Calu3 (cell line): ENCODE measurements at places on chromosomes 13 and 19. TPM values are rescaled to one million over a fixed set of nuclear protein-coding genes. Genes with fewer than 3 reads are reported as not detected.

- DNase-seq, result no peak
- H3K27me3 ChIP-seq, result peaks cover 25% of the 10 kb centered on the region
- no peak overlapping the region for H3K4me3 ChIP-seq
- no peaks in the 10 kb centered on the region for H3K4me1 ChIP-seq
Observed at GRCh38 chr13:32936716-32937115, 79.5 kb upstream of the KL start.

- no peaks in the 10 kb centered on the region for H3K4me1 ChIP-seq
- no peak overlapping the region for H3K4me3 ChIP-seq
- H3K36me3 ChIP-seq, result no peaks in the 10 kb centered on the region
- H3K27me3 ChIP-seq, result no peaks in the 10 kb centered on the region
- H3K27ac ChIP-seq, result no peak overlapping the region
Observed at GRCh38 chr13:58151452-58151851, 519.9 kb downstream of the PCDH17 start.

- no peaks in the 10 kb centered on the region for H3K4me1 ChIP-seq
- no peak overlapping the region for H3K4me3 ChIP-seq
- no peak for DNase-seq
- no peaks in the 10 kb centered on the region for H3K27me3 ChIP-seq
Observed at GRCh38 chr13:102757006-102757405, 16.6 kb downstream of the TEX30 start.

DKKL1 gene
- not detected in 2 replicates for total RNA-seq

DNA sequence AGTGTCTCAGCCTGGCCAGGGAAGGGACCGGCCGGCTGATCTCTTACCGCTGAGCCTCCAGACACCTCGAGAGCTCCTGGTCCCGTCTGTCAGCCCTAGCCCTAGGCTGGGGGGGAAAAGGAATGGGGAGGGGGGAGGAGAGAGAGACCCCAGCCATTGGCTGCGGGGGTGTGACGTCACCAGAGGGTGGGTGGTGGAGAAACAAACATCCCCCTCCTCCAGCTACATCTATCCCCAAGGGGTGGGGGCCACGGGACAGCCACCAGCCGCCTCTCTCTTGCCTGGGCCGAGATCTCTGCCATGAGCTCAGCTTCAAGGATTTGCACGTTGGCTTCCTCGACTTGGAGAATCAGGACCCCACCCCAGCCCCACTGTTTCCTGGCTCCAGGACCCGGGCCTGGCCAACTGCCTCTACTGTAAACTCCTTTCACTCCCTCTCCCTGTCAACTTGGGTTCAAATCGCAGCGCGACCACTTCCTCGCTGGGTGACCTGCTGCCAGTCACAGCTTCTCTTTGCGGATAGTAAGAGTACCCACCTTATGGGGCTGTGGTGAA, at the start of gene PRX:
Gene PRX (minus strand): TSS at position 88 of the 555 bp plus-strand sequence. CDS start 5,446 bp downstream, outside the sequence.
- H3K27ac ChIP-seq, result no peak within 1 kb of the TSS
- H3K36me3 ChIP-seq, result peaks cover 9% of the 10 kb centered on the region
- no peak for DNase-seq
- peaks cover 37% of the 10 kb centered on the region for H3K4me1 ChIP-seq

OCEL1 gene
- total RNA-seq, result 12.1 and 12.2 TPM in 2 replicates

GRCh38 chr19:19909654-19910053, 8.9 kb downstream of the ZNF93 start:
- DNase-seq, result no peak
- H3K27me3 ChIP-seq, result no peaks in the 10 kb centered on the region
- H3K27ac ChIP-seq, result no peak overlapping the region
- H3K36me3 ChIP-seq, result peaks cover 3% of the 10 kb centered on the region
- no peaks in the 10 kb centered on the region for H3K4me1 ChIP-seq

IPO5 gene
- total RNA-seq, result 46.3 and 52.2 TPM in 2 replicates

ZNF730 gene
- total RNA-seq, result not detected in 2 replicates

DNA sequence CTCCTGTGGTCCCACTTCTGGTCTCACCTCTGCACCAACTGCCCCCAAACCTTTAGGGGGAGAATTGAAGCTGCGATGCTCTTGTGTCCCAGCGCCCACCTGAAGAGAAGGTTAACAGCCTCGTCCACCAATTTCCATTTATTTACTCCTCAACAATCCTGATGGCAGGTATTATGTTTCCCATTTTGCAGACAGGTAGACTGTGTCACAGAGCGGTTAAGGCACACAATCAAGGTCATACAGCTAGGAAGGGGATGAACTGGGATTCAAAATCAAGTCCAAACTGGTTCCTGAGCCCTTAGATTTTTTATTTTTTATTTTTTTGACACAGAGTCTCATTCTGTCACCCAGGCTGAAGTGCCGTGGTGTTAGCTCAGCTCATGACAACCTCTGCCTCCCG, 6.2 kb downstream of the DNASE2 start:
- H3K27ac ChIP-seq, result no peak overlapping the region
- peaks cover 12% of the 10 kb centered on the region for H3K4me1 ChIP-seq
- DNase-seq, result no peak
- H3K27me3 ChIP-seq, result no peaks in the 10 kb centered on the region
- H3K4me3 ChIP-seq, result no peak overlapping the region

GRCh38 chr13:109192306-109192705, 562.9 kb downstream of the MYO16 start:
- no peak overlapping the region for H3K4me3 ChIP-seq
- no peaks in the 10 kb centered on the region for H3K4me1 ChIP-seq
- no peak overlapping the region for H3K27ac ChIP-seq
- H3K36me3 ChIP-seq, result no peaks in the 10 kb centered on the region
- DNase-seq, result no peak
- no peaks in the 10 kb centered on the region for H3K27me3 ChIP-seq

GRCh38 chr13:73388586-73388985, 329.8 kb downstream of the KLF5 start:
- DNase-seq, result no peak
- no peaks in the 10 kb centered on the region for H3K27me3 ChIP-seq
- no peak overlapping the region for H3K27ac ChIP-seq
- no peaks in the 10 kb centered on the region for H3K36me3 ChIP-seq
- no peak overlapping the region for H3K4me3 ChIP-seq

GRCh38 chr13:114222461-114222968, 12.2 kb upstream of the CDC16 start:
- H3K4me1 ChIP-seq, result no peaks in the 10 kb centered on the region
- H3K36me3 ChIP-seq, result no peaks in the 10 kb centered on the region
- no peak overlapping the region for H3K27ac ChIP-seq
- H3K27me3 ChIP-seq, result peaks cover 7% of the 10 kb centered on the region

- no peak overlapping the region for H3K27ac ChIP-seq
- H3K36me3 ChIP-seq, result peaks cover 47% of the 10 kb centered on the region
- H3K4me3 ChIP-seq, result no peak overlapping the region
- no peaks in the 10 kb centered on the region for H3K4me1 ChIP-seq
- no peak for DNase-seq
Observed at GRCh38 chr19:1136201-1136600, 32.4 kb downstream of the GPX4 start.

GRCh38 chr13:110232756-110233155, 74.2 kb downstream of the COL4A1 start:
- no peaks in the 10 kb centered on the region for H3K4me1 ChIP-seq
- no peak overlapping the region for H3K4me3 ChIP-seq
- DNase-seq, result no peak
- H3K27ac ChIP-seq, result no peak overlapping the region
- H3K27me3 ChIP-seq, result no peaks in the 10 kb centered on the region
- no peaks in the 10 kb centered on the region for H3K36me3 ChIP-seq

GRCh38 chr13:105725887-105726286, 809.6 kb downstream of the EFNB2 start:
- DNase-seq, result no peak
- H3K27me3 ChIP-seq, result no peaks in the 10 kb centered on the region
- H3K4me3 ChIP-seq, result no peak overlapping the region
- no peaks in the 10 kb centered on the region for H3K4me1 ChIP-seq

DNA sequence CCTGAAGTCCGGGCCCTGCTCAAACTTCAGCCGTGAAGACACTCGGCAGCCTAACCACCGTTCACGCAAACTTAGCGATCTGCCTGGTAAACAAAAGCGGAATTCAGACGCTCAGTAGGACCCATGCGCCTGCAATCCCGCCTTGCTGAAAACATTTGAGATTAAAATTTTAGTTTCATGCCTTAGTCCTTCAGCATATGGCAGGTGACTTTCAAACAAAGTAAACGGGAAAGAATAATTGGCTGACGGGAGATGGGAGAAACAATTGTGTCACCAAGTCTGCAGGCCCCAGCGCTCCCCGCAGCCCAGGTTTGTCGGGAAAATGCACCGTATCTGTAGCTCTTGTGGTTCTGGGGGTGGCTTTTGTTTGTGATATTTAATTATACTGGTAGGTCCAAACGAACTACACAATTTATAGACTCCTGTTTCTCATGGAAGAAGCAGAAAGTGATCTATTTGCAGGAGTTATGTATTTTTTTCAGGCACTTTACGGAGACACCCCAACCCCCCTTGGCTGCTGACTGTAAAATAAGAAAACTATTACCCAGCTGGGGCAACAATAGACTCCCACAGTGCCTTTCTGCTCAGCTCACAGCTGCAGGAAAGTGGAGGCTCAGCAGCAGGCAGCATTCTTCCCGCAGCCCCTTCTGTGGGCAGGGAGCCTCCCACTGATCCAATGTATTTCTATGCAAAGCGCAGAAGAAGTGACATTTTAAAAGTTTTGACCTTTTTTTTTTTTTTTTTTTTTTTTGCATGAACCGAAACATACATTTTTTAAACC, 94.8 kb downstream of the SOX1 start:
- H3K27ac ChIP-seq, result no peak overlapping the region
- H3K36me3 ChIP-seq, result no peaks in the 10 kb centered on the region
- no peaks in the 10 kb centered on the region for H3K27me3 ChIP-seq
- no peaks in the 10 kb centered on the region for H3K4me1 ChIP-seq
- H3K4me3 ChIP-seq, result no peak overlapping the region
- DNase-seq, result no peak

- peaks cover 5% of the 10 kb centered on the region for H3K36me3 ChIP-seq
- H3K27ac ChIP-seq, result no peak overlapping the region
- no peak for DNase-seq
- H3K4me1 ChIP-seq, result peaks cover 10% of the 10 kb centered on the region
- no peak overlapping the region for H3K4me3 ChIP-seq
Observed at GRCh38 chr19:50949861-50950260, 3.0 kb downstream of the KLK5 start.

- H3K27ac ChIP-seq, result no peak overlapping the region
- no peak for DNase-seq
- peaks cover 29% of the 10 kb centered on the region for H3K27me3 ChIP-seq
- no peaks in the 10 kb centered on the region for H3K4me1 ChIP-seq
Observed at GRCh38 chr13:94525781-94526180, 46.3 kb upstream of the DCT start.

DNA sequence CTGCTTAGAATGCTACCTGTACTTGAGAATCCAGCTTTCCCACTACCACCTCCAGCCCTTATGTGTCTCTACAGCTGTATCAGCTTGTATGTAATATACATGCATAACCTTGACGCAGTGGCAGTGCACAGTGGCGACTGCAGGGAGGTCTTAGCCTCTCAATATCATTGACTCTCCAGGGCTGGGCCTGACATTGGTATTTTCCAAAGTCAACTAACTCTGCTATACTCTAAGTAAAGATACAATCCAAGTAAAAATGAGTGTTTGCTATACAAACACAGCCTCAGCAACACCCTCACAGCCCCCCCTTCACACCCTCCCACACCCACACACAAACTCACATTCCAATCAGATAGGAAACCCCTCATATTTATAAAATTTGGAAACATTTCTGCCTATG, 6.7 kb upstream of the UBL3 start:
- no peaks in the 10 kb centered on the region for H3K36me3 ChIP-seq
- no peaks in the 10 kb centered on the region for H3K4me1 ChIP-seq
- no peak overlapping the region for H3K27ac ChIP-seq
- no peak overlapping the region for H3K4me3 ChIP-seq
- DNase-seq, result no peak
- peaks cover 2% of the 10 kb centered on the region for H3K27me3 ChIP-seq

- H3K27ac ChIP-seq, result no peak overlapping the region
- no peak for DNase-seq
Observed at GRCh38 chr19:4448147-4448985, 9.2 kb downstream of the UBXN6 start.

SYNE4 gene
- total RNA-seq, result 19.7 and 23.5 TPM in 2 replicates

DNA sequence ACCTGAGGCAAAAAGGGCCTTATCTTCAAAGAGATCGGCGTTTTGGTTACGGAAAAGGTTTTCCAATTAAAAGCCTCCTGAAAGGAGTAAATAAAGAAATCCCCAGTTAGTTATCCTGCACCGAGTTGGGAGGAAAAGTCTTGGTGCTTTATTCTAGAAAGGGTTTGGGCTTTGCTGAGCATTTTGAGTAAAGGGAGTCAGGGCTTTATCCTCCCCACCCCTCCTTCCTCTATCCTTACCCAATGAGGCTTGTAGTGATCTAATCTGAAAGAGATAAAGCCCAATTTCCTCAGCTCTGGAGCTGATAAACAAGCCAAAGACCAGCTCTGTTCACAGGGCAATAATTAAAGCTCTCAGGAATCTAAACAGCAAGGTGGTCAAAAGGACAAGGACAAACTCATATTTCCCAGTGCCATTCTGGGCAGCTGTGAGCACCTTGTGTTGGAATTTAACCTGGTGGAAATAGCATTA, 188.9 kb upstream of the TSC22D1 start:
- no peak for DNase-seq
- H3K4me3 ChIP-seq, result no peak overlapping the region
- H3K27me3 ChIP-seq, result no peaks in the 10 kb centered on the region
- H3K27ac ChIP-seq, result peak overlapping the region; percentile 34

GRCh38 chr13:110714797-110715394, 1.4 kb downstream of the ING1 start:
- H3K4me3 ChIP-seq, result peak overlapping the region; percentile 90
- no peaks in the 10 kb centered on the region for H3K4me1 ChIP-seq
- peaks cover 45% of the 10 kb centered on the region for H3K36me3 ChIP-seq
- no peak for DNase-seq
- H3K27ac ChIP-seq, result peak overlapping the region; percentile 76
- H3K27me3 ChIP-seq, result no peaks in the 10 kb centered on the region

DNA sequence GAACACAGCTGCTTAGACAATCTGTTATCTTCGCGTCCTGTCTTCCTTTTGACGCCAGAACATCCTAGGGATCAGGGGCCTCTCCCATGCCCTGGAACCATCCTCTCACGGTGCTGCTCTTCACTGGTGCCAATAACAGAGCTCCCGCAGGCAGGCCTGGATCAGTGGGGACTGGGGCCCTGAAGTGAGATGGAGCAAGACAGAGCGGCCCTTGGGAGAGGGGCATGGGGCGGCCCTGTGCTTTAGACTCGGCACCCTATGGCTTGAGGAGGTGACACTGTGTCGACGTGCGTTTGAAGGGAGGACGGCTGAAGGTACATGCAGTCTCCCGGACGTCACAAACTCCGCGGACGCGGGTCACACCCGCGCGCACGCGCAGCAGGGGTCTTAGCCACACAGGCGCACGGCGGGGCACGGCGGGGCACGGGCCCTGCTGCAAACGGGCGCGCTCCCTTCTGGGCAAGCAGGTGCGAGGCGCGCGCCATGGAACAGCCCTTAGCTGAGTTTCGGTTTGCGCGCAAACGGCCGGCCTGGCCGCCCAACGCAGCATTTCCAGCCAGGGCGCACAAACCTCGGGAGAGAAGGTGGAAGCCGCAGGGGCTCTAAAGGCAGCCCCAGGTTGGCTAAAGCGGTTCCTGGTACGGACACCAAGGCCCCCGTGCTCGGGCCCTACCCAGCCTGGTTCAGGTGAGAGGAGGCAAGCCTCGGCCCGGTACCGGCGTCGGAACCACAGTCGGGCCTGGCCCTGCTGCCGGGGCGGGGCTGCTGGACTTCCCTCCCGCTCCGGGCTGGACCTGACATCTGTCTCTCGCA, 16.5 kb upstream of the RNF17 start:
- H3K4me3 ChIP-seq, result peak overlapping the region; percentile 74
- H3K36me3 ChIP-seq, result peaks cover 4% of the 10 kb centered on the region
- peak; percentile 22 for DNase-seq
- no peak overlapping the region for H3K27ac ChIP-seq
- H3K27me3 ChIP-seq, result peaks cover 87% of the 10 kb centered on the region

ZNF844 gene
- not detected in 2 replicates for total RNA-seq

KCTD12 gene
- total RNA-seq, result 2.8 and 3.7 TPM in 2 replicates

CGB3 gene
- 1.1 TPM in 1 of 2 replicates, not detected in the other for total RNA-seq

DHDH gene
- total RNA-seq, result 2.1 and 5.3 TPM in 2 replicates
